Mucosa of gallbladder (tissue), 1 donor: ENCODE measurements at places on chromosomes 6 and 20. TPM values are rescaled to one million over a fixed set of nuclear protein-coding genes. Genes with fewer than 3 reads are reported as not detected.

The EFCAB8 gene
- 0.20 TPM for total RNA-seq

The C6orf132 gene
- 41.2 TPM for total RNA-seq

The COL10A1 gene
- total RNA-seq: 0.09 TPM

The NDUFAF5 gene
- total RNA-seq: 22.9 TPM

The TTBK1 gene
- total RNA-seq: 1.6 TPM

The NDRG3 gene
- total RNA-seq: 27.7 TPM

The RIMS1 gene
- 22.2 TPM for total RNA-seq

The PBOV1 gene
- not detected for total RNA-seq

The OR2H1 gene
- total RNA-seq: not detected

The MYBL2 gene
- total RNA-seq: 1.6 TPM

The PDE10A gene
- 29.0 TPM for total RNA-seq

The TTK gene
- 0.92 TPM for total RNA-seq

The RRAGD gene
- total RNA-seq: 19.8 TPM

The LGSN gene
- 0.06 TPM for total RNA-seq

The NCOA7 gene
- total RNA-seq: 41.9 TPM

The SYNE1 gene
- 65.6 TPM for total RNA-seq

The TRIM10 gene
- total RNA-seq: 5.4 TPM

The TMC2 gene
- total RNA-seq: 0.12 TPM

The SLC17A2 gene
- total RNA-seq: not detected

The RNF182 gene
- total RNA-seq: 0.14 TPM

The SLC32A1 gene
- not detected for total RNA-seq

The PAX1 gene
- not detected for total RNA-seq

The ZNF334 gene
- 7.7 TPM for total RNA-seq

The DEFB115 gene
- not detected for total RNA-seq

The CST2 gene
- total RNA-seq: not detected

The MLIP gene
- 0.20 TPM for total RNA-seq

The ZNF133 gene
- total RNA-seq: 12.7 TPM

The MRPS18B gene
- total RNA-seq: 45.2 TPM

The SRMS gene
- total RNA-seq: not detected

The SOBP gene
- total RNA-seq: 11.0 TPM

The GRM1 gene
- not detected for total RNA-seq

The NKX2-4 gene
- not detected for total RNA-seq

The BANF2 gene
- total RNA-seq: not detected

The ANGPT4 gene
- total RNA-seq: 0.20 TPM

The SRSF12 gene
- total RNA-seq: 2.2 TPM
